ENCODE measurements at places on chromosomes 6 and 20. TPM values are rescaled to one million over a fixed set of nuclear protein-coding genes. Genes with fewer than 3 reads are reported as not detected.

DNA sequence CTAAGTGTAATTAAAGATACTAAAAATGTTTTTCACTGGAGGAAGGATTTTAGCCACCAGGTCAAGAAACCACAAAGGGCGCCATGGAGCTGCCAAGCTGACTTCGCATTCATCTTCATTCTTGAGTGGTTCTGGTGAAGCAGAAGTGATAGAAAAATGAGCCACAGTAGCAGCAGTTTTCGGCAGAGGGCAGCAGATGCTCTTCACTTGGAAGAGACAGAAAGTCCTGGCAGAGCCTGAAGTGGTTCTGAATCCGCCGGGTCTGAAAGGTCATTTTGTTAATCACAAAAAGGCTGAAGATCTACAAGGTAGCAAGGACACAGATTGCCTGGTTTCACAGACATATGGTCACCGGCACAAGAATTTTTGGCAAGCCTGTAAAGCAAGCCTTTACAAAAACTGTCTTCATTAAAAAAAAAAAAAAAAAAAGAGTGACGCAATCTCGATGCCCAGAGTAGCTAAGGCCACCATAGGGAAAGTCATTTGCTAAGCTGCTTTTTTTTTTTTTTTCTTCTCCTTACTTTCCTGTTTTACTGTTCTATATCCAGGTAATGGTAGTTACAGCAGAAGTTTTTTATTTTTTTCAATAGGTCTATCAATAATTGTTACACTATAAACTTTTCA lies 345.1 kb upstream of the AGPAT4 start:
- no peaks in the 10 kb centered on the region for H3K4me1 ChIP-seq
- H3K27me3 ChIP-seq, result no peaks in the 10 kb centered on the region
- no peak overlapping the region for H3K27ac ChIP-seq
- no peaks in the 10 kb centered on the region for H3K36me3 ChIP-seq
- H3K4me3 ChIP-seq, result no peak overlapping the region

GRCh38 chr6:63537201-63537958 lies 34.9 kb upstream of the LOC128125822 start:
- no peaks in the 10 kb centered on the region for H3K36me3 ChIP-seq
- no peak overlapping the region for H3K27ac ChIP-seq

GRCh38 chr20:55424968-55425367 lies 580.4 kb downstream of the CBLN4 start:
- no peaks in the 10 kb centered on the region for H3K4me1 ChIP-seq
- H3K4me3 ChIP-seq, result no peak overlapping the region
- no peaks in the 10 kb centered on the region for H3K36me3 ChIP-seq
- H3K27me3 ChIP-seq, result no peaks in the 10 kb centered on the region

Gene VGLL2
- total RNA-seq, result not detected

- no peak for DNase-seq
- no peak overlapping the region for H3K27ac ChIP-seq
- H3K27me3 ChIP-seq, result peaks cover 2% of the 10 kb centered on the region
- H3K36me3 ChIP-seq, result no peaks in the 10 kb centered on the region
Measured at GRCh38 chr6:135810486-135810885, 41.0 kb upstream of the PDE7B start.

GRCh38 chr6:16985513-16986284 lies 116.2 kb upstream of the STMND1 start:
- H3K4me1 ChIP-seq, result peaks cover 58% of the 10 kb centered on the region
- peak overlapping the region; percentile 80 for H3K4me3 ChIP-seq
- H3K36me3 ChIP-seq, result peaks cover 19% of the 10 kb centered on the region
- peaks cover 2% of the 10 kb centered on the region for H3K27me3 ChIP-seq
- DNase-seq, result peak; percentile 93

Gene GGTLC1
- not detected for total RNA-seq

Gene TAB2
- total RNA-seq, result 34.6 TPM

- H3K36me3 ChIP-seq, result no peaks in the 10 kb centered on the region
- H3K4me3 ChIP-seq, result no peak overlapping the region
- no peak overlapping the region for H3K27ac ChIP-seq
- H3K27me3 ChIP-seq, result peaks cover 2% of the 10 kb centered on the region
- H3K4me1 ChIP-seq, result peaks cover 12% of the 10 kb centered on the region
Measured at GRCh38 chr6:145139140-145139850, 596.0 kb downstream of the EPM2A start.

- no peak for DNase-seq
- H3K27me3 ChIP-seq, result peaks cover 3% of the 10 kb centered on the region
- H3K4me3 ChIP-seq, result no peak overlapping the region
- H3K27ac ChIP-seq, result no peak overlapping the region
Measured at GRCh38 chr20:17916433-17916891, 52.1 kb downstream of the SNX5 start.

DNA sequence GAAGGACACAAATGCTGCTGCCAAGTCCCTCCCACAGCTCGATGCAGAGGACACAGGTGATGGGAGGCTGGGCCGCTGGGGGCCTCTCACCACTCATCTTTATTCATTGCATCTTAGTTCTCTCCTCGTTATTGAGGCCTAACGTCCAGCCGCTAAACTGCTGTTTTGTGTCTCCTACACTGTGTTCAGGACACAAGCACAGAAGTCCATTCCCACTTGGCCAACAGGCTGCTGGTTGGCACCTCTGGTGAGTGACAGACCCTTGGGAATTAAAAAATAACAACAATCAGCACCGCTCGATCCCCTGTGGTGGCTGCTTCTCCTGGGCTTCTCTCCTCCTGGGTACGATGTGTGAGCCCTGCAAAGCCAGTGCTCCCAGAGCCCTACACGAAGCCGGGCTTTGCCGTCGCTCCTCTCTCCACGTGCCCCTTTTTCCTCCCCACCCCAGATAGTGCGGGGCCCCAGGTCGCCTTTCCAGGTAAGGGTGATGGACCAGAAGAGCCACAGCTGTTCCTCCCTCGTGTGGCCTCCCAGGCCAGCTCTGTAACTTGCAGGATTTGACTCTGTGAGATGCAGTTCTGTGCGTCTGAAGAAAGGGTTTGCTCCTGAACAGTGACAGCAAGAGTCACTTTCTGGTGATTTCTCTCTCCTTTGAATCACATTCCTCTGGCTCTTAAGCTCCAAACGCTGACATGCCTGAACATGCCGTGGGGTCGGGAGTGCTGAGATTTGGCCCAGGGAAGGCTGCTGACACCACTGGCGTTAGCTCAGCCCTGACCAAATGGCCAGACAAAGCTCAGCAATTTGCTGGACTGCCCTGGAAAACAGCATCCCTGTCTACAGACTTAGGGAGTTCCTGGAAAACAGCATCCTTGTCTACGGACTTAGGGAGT lies 59.3 kb downstream of the DLL1 start:
- H3K4me1 ChIP-seq, result peaks cover 9% of the 10 kb centered on the region
- no peak overlapping the region for H3K27ac ChIP-seq
- H3K27me3 ChIP-seq, result peaks cover 18% of the 10 kb centered on the region
- H3K36me3 ChIP-seq, result no peaks in the 10 kb centered on the region

Gene CDH4
- 10.8 TPM for total RNA-seq

GRCh38 chr6:5999688-6000608 lies 6.8 kb downstream of the NRN1 start:
- peaks cover 28% of the 10 kb centered on the region for H3K4me1 ChIP-seq
- no peak for DNase-seq
- peaks cover 9% of the 10 kb centered on the region for H3K36me3 ChIP-seq
- no peak overlapping the region for H3K4me3 ChIP-seq
- H3K27me3 ChIP-seq, result peaks cover 42% of the 10 kb centered on the region

DNA sequence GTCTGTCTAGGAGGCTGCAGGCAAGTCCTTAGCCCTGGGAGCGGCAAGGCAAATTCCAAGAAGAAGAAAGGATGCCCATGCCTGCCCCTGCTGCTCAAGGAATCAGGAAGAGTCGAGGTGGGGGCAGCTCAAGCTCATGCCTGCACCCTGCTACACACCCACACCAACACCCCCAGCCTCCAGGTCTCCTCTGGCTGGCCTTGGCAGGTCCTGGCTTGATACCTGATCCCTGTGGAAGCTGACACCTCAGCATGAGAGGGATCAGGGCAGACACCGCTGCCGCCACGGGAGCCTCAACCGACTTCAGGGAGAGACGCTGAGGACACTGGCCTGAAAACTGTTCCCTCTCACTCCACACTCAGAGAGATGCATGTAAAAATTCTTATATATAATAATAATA lies 35.5 kb upstream of the MAFB start:
- no peak for DNase-seq
- no peaks in the 10 kb centered on the region for H3K36me3 ChIP-seq
- no peaks in the 10 kb centered on the region for H3K4me1 ChIP-seq
- peaks cover 7% of the 10 kb centered on the region for H3K27me3 ChIP-seq

- H3K4me3 ChIP-seq, result no peak overlapping the region
- no peak overlapping the region for H3K27ac ChIP-seq
- no peak for DNase-seq
- no peaks in the 10 kb centered on the region for H3K36me3 ChIP-seq
Measured at GRCh38 chr6:108083349-108083748, 8.8 kb upstream of the OSTM1 start.

GRCh38 chr20:58251979-58252591 lies 23.6 kb upstream of the ANKRD60 start:
- H3K27ac ChIP-seq, result peak overlapping the region; percentile 76
- peak; percentile 89 for DNase-seq
- peaks cover 32% of the 10 kb centered on the region for H3K4me1 ChIP-seq

DNA sequence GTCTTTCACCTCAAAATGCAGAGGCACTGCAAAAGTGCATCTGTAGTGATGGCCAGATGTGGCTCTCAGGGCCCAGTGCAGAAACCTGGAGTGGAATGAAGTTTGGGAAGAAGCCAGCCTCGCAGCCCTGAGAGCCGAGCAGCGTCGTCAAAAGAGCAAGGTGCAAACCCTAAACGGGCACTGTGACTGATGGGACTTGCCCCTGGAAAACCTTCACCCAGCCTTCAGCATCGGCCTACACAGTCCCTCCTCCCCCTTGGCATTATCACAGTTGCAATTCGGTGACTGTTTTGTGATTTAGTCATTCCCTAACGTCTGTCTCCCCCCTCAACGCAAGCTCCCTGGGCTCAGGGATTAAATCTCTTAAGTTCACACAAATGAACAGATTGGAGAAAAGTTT lies 38.6 kb downstream of the TAF4 start:
- no peak overlapping the region for H3K4me3 ChIP-seq
- peaks cover 28% of the 10 kb centered on the region for H3K4me1 ChIP-seq
- no peaks in the 10 kb centered on the region for H3K27me3 ChIP-seq
- H3K36me3 ChIP-seq, result no peaks in the 10 kb centered on the region

- no peaks in the 10 kb centered on the region for H3K4me1 ChIP-seq
- no peak for DNase-seq
- no peak overlapping the region for H3K4me3 ChIP-seq
- no peak overlapping the region for H3K27ac ChIP-seq
- H3K36me3 ChIP-seq, result no peaks in the 10 kb centered on the region
- no peaks in the 10 kb centered on the region for H3K27me3 ChIP-seq
Measured at GRCh38 chr6:46821458-46821881, 28.3 kb downstream of the MEP1A start.

Gene CCN6
- not detected for total RNA-seq

DNA sequence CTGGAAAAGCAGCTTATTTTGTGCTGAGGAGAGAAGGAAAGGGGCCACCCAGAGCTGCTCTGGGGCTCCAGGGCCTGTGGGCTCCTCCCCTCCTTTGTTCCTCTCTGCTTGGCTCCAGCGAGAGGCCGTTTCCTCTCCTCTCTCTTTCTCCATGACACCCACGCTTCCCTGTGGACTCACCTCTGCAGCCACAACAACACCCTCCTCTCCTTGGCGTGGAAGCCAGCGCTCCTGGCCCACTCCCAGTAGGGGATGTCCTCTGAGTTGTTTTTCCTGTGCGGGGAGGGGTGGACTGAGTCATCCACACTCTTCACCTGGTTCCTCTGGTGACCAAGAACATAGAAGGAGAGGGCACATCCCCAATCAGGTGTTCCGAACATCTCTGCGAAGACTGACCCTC lies 4.9 kb upstream of the CDSN start:
- DNase-seq, result no peak
- peaks cover 6% of the 10 kb centered on the region for H3K27me3 ChIP-seq
- H3K4me3 ChIP-seq, result no peak overlapping the region
- H3K27ac ChIP-seq, result no peak overlapping the region
- no peaks in the 10 kb centered on the region for H3K36me3 ChIP-seq

Gene PNPLA1
- total RNA-seq, result not detected

- no peak overlapping the region for H3K27ac ChIP-seq
- peaks cover 29% of the 10 kb centered on the region for H3K4me1 ChIP-seq
- H3K4me3 ChIP-seq, result peak overlapping the region; percentile 88
Measured at GRCh38 chr6:135183002-135183531, 2.0 kb downstream of the MYB start.

DNA sequence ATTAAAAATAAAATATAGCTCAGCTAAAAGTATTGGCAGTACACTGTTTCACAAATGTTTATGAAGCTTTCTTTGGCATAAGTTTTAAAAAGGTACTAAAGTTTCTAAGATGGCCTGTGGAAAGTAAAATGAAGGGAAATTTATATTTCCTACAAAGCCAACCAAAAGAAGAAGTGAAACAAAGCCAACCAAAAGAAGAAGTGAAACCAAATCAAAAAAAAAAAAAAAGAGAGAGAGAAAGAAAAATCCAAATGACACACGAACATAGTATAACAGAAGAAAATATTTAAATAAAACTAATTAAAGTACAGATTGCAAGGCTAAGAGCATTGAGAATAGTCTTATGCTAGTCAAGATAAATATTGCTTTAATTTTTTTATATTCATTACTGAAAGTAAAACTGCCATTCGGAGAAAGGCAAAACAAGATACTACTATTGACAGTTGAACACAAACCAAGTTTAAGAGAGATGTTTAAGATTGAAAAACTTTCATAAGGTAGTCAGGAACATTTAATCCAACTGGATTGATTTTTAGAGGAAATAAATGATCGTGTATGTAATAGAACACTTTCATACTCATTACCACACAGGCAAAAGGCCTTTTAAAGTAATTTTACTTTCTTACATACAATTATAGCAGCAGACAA lies 12.8 kb upstream of the KHDRBS2 start:
- H3K4me1 ChIP-seq, result no peaks in the 10 kb centered on the region
- no peak overlapping the region for H3K27ac ChIP-seq
- no peaks in the 10 kb centered on the region for H3K36me3 ChIP-seq
- H3K4me3 ChIP-seq, result no peak overlapping the region

DNA sequence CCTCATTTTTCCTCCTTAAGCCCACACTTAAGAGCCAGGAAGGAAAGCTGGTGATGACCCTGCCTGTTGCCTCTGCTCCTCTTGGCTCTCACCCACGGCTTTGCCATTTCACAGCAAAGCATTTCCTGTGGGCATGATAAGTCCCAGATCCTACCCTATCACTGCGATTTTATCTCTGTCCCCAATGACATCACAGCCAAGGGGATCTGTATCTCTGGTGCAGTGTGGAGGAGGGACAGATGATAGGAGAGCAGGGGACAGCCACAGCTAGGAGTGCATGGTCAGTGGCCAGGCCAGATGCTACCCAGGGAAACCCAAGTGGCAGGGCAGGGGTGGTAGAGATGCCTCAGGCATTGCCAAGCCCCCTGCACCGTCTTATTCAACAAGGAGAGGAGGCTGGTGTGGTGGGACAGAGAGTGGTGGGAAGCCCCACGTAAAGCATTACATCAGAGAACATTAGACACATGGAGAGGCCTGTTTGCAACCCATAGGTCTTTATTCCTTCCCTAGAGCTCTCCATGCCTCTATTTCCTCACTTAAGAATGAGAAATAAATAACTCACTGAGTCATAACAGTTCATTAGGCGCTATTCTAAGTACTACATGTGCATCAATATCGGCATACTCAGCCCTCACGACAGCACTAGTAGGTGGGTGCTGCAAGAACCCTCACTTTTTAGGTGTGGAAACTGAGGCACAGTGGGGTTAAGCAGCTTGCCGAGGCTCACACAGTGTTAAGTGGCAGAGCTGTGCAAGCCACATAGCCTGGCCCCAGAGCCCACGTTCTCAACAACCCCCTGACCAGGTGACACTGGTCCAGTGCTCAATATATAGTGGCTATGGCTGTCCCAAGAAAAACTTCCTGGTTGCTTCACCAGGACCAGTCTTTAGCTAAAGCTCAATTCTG lies 4.6 kb downstream of the TFEB start:
- peak; percentile 23 for DNase-seq
- no peaks in the 10 kb centered on the region for H3K27me3 ChIP-seq
- peak overlapping the region; percentile 52 for H3K27ac ChIP-seq
- H3K36me3 ChIP-seq, result no peaks in the 10 kb centered on the region
- 0 out of 2 replicates have a peak overlapping the region, but pooled peaks have one; percentile 8 for H3K4me3 ChIP-seq
